ENCODE measurements at places on chromosomes 1 and 21.

DNA sequence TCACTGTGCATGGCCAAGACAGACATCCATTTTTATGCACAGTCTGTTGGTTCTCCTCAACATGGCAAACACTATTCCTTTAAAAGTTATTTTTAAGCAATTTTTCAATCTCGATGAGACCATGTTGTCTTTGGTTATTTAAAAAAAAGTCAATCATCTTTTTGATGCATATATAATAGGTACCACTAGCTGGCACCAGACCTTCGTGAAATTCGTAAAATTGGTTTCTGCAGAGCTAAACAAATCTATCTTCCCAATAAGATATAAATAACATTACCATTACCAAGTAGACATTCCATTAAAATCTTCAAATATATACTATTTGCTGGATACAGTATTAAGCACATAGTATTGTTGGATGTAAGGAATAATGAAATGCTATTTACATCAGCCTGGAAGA, 220.0 kb upstream of the GREM2 start:
- no peak for DNase-seq

DNA sequence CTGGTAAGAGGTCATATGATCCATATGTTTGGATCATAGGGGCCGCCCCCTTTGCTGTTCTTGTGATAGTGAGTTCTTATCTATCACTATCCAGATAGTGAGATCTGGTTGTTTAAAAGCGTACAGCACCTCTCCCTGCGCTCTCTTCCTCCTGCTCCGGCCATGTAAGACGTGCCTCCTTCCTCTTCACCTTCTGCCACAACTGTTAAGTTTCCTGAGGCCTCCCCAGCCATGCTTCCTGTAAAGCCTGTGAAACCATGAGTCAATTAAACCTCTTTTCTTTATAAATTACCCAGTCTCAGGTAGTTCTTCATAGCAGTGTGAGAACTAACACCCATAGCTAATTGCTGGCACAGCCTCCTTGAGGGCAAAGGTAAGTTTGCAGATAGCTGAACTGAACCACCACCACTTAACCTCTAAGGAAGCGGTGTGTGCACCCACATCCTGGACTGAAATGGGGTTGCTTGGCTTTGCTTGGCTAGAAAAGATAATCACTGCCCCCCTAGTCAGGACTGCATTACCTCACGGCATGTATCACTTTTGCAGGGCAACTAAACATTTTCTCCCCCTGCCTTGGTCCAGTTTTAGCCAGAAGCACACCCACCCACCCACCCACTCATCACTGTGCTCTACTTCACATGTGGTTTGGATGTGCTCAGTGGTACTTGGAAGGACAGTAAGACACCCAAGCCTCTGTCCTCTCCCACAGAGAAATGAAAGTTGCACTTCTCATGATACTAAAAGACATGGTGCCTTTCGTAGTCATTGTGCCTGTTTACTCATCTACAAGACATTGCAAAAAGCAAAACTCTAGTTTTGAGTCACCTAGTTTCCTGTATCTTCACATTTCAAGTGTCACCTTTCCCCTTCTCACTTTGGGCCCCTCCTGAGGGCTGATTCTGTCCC, 23.1 kb upstream of the PTAFR start:
- DNase-seq, result peak; percentile 88

- no peak for DNase-seq
Measured at GRCh38 chr1:87226341-87226760, 102.3 kb upstream of the LMO4 start.

GRCh38 chr1:41482001-41482765, 2.3 kb downstream of the EDN2 start:
- no peak for DNase-seq

DNA sequence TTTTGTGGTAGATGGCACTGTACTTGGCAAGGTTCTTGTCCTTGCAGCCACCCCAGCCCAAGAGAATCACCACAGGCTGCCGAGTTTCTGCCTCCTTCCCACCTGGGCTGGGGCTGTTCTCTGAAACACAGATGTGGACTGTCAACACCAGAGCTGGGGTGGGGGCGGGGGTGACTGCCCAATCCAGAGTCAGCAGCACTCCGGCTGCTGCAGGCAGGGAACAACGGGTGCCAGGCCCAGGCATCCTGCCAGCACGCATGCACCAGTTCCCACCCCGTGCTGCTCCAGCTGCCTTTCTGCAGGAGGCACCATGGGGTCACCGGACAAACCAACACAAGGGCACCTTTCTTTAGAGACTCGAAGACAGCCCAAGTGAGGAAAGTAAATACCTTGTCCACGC, 14.1 kb downstream of the TMEM53 start:
- no peak for DNase-seq

DNA sequence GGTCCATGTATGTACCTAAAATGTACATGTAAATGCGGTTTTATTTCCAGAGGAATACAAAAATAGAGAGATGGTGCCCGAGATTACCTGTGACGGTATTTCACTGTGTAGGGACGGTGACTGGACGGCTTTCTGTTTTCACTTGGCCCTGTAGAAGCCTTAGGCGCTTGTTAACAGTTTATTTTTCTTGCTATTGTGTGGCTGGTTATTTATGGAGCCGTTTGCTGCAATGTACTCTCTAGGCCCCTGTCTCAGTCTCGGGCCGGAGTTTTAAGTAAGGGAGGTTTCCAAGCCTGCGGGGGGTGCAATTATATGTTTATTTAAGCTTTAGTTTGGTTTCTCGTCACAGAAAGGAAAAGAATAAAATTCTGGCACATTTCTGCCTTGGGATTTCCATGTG, 413 bp downstream of the EFCAB7 start:
- DNase-seq, result no peak

- no peak for DNase-seq
Measured at GRCh38 chr1:80565406-80565805, 1235.3 kb upstream of the ADGRL2 start.

DNA sequence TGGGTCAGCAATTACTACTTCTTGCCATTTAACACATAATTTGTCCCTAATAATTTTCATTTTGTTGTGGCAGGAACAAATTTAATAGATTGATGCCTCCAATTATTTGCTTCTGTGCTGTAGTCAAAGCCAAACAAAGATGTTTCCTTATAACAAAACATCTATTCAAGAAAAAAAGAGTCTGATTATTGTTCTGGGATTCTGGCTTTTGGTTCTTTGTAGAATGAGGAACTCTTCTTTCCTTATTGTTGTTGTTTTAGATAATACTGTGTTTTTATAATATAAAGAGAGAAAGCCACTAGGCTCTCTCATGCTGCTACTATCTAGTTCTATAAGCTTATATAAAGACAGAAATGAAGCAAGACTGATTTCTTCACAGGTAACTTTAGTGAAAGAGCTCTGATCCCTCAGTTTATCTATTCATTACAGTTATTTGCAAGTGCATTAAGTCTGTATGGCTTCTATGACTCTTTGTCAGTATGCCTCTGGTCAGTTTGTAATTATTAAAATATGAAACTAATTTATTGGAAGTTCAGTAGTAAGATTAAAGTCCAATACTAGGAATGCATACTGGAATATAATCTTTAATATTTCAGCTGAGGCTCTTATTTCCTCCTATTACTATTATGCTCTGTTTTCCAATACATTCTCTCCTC, 37.4 kb downstream of the PRKACB start:
- no peak for DNase-seq

DNA sequence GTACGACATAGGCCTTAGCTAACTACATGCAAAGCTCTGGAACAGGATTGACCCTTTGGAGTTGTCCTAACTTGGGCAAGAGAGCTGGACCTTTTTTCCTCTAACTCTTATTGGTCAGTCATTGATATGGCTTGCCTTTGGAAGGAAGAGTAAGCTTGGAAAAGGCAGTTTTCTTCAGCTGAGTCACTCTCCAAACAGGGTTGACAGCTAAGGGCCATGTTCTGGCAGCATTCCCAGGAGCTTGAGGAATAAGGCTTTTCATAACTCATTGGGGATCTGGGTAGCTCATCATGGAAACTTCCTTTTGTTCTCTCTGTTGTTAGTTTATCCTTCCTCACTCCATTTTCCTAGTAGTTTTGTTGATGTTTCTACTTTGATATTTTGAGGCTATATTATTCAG, 14.5 kb upstream of the ERRFI1 start:
- DNase-seq, result no peak

- DNase-seq, result no peak
Measured at GRCh38 chr1:101050869-101051268, 25.3 kb upstream of the DPH5 start.

DNA sequence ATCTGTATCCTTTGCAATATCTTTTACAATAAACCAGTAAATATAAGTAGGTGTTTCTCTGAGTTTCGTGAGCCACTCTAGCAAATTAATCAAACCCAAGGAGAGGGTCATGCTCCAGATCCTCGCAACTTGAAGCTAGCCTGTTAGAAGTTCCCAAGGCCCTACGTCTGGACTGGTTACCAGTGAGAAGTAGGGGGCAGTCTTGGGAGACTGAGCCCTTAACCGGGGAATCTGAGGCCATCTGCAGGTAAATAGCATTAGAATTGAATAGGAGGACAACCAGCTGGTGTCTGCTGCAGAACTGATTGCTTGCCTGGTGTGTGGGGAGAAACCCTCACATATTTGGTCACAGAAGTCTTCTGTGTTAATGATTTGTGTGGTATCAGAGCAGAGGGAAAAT, 190.5 kb downstream of the RYR2 start:
- DNase-seq, result no peak

GRCh38 chr21:35034203-35034926, 14.7 kb downstream of the RUNX1 start:
- no peak for DNase-seq

- no peak for DNase-seq
Measured at GRCh38 chr21:23939369-23940065, 1667.8 kb downstream of the MRPL39 start.

- no peak for DNase-seq
Measured at GRCh38 chr1:244860914-244861610, 3.3 kb downstream of the HNRNPU start.

GRCh38 chr1:23424293-23425192, at the start of gene TCEA3:
Gene TCEA3, minus strand, starts transcription at chr1:23424748. Its CDS starts 115 bp downstream, at chr1:23424633.
- DNase-seq, result no peak

DNA sequence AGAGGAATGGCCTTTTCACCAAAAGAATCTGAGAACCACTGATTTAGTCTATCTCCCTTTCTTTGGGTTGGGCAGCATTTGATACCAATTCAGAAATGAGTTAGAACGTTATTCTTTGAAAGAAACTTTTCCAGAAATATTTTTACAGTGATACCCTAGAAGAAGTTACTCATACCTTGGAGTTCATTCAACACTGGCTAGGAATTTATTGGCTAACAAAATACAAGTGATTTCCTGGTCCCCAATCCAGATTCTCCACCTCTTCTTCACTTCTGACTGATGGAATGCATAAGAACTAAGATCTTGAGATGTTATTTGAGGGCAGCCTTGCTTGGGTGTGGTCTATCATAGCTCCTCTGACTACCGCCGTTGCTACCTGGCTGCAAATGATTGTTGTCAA, 9.4 kb downstream of the C1orf162 start:
- no peak for DNase-seq

DNA sequence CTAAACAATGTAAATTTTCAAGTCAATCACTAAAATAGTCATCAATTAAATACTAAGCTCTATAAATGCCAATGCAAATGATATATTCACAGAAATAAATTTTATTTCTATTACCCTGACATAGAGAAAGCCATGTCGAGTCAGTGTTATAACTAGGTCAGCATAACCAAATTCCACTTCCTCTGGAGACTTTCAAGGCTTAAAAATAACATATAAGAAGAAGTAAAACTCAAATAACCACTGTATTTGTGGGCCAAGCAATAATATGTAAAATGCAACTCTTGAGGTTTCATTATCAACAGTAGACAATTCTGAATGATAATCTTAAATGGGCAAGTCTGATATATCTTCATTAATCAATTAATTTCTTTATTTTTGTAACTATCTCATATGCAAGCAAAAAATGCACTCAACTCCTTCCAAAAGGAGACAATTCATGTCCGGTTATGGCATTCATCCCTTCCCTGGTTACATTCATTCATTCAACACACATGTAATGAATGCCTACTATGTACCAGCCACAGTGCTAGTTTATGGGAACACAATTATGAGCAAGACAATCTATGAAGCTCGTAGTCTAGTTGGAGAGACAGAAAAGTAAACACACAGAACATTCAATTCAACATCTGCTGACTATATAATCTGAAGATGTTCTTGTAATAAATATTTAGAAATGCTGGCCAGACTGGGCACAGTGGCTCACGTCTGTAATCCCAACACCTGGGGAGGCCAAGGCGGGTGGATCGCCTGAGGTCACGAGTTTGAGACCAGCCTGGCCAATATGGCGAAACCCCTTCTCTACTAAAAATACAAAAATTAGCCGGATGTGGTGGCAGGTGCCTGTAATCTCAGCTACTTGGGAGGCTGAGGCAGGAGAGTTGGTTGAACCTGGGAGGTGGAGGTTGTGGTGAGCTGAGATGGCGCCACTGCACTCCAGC, 37.1 kb upstream of the CAP1 start:
- DNase-seq, result peak; percentile 61

DNA sequence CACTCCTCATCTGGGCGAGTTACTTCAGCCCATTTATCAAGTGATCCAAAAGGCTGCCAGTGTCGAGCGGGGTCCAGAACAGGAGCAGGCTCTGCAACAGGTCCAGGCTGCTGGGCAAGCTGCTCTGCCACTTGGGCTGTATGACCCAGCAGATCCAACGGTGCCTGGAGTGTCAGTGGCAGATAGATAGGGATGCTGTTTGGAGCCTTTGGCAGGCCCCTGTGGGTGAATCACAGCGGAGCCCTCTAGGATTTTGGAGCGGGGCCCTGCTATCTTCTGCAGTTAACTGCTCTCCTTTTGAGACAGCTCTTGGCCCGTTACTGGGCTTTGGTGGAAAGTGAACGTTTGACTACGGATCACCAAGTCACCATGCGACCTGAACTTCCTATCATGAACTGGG, 7.5 kb downstream of the MMEL1 start:
- DNase-seq, result no peak

DNA sequence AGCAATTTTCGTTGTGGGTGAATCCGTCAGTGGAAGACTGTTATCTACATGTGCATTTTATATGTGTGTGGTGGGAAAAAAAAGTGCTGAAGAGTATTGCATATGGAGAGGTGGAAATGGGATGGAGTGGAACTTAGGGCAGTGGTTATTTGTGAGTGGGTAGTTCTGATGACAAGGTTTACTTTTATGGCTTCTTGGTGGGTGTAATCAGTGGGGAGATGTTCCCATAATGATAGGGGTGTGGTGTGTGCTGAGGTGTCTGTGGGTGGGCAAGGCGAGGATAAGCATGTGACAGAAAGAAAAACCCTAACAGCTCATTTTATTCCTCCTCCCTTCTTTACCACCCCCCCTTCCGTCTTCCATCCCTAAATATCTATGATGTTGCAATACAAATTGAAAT, 288.1 kb downstream of the NUF2 start:
- no peak for DNase-seq

DNA sequence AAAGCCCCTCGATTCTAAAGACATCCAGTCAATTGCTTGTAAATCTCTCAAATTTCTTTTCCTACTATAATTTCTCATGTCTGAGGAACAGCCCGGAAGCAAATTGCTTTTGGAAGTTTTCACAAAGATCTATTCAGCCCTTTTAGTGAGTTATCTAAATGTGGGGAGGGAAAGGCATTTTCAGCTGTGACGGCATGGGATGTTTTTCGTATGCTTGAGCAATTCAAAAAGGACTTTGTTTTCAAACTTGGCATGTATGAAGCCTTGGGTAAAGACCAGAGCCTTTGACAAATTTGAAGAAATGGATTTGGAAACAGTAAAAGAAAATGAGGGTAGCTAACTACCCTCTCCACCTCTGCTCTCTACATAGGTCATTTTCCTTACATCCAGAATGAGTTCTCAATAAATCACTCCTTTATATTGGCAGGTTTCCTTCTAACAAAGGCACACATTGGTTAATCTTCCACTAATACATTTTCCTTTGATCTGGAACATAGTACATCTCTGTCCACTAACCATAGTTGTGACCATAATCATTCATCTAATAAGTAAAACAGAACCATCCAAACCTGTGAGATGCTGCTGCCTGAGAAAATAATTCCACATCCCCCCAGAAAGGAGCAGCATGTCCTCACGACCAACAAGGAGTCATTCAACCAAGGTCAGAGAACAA, 66.1 kb upstream of the ADAM30 start:
- DNase-seq, result no peak

Measured in GM10248 (cell line).